ENCODE measurements at places on chromosomes 1 and 21.
A peak's percentile ranks its signal among the peaks of the same experiment; 100 is the strongest.

DNA sequence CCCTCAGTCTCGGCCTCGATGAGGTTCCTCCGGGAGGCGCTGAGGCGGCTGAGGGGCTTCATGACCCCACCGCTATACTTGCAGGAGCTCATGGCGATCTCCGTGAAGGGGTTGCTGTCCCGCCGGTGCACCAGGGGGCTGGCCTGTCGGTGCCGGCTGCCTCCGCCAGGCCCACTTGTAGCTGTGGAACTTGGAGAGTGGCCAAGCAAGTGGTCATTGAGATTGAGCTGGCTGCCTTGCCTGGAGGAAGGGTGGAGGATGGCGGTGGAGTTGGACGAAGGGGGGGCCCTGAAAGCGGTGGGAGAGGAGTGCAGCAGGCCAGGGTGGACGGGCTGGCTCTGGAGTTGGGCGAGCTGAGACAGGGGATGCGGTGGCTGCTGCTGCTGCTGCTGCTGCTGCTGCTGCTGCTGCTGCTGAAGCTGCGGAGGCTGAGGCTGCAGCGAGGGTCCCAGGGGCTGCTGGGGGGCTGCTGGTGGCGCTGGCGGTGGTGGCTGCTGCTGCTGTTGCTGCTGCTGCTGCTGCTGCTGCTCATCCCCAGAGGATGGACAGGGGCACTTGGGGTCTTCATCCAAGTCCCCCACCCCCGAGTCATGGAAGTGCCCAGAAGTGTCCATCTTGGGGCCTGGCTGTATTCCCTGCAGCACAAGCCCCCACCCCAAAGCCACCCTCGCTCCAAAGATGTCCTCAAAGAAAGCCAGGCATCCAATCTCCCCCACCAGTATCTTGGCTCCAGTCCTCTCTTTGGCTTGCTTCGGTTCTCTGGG lies 548 bp downstream of the KCNN3 start:
- no peak for DNase-seq

DNA sequence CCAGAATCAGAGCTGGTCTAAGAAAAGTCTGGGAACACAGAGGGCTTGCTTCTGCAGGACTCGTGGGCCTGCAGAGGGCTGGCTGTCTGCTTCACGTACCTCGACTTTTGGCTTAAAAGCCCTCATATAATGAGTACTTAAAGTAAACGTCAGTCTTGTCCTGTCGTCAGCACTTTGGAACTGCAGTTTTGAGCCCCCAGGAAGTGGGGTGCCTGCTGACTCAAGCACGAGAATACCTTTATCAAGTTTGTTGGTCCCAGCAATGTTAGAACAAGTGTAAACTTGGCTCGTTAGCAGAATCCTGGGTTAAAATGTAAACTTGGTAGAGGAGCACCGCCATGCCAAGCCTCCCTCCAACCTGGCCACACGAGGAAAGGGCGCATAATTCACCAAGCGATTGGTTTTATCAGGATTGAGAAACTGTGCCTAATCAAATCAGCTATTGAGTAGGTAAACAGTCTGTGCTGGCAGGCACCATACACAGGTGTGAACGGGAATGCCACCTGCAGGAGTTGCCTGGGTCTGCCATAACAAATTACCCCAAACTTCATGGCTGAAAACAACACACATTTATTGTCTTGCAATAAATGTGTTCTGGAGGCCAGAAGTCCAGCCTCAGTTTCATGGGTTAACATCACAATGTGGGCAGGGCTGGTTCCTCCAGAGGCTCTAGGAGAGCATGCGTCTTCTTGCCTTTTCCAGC lies 45.0 kb upstream of the FHAD1 start:
- no peak for DNase-seq

GRCh38 chr1:4676253-4676652 lies 21.8 kb downstream of the AJAP1 start:
- no peak for DNase-seq

- DNase-seq = no peak
Observed at GRCh38 chr21:43689556-43690337, 29.2 kb upstream of the PDXK start.

- no peak for DNase-seq
Observed at GRCh38 chr1:153968000-153968363, 280 bp downstream of the CREB3L4 start.

- no peak for DNase-seq
Observed at GRCh38 chr1:156144742-156145141, 8.6 kb upstream of the SEMA4A start.

DNA sequence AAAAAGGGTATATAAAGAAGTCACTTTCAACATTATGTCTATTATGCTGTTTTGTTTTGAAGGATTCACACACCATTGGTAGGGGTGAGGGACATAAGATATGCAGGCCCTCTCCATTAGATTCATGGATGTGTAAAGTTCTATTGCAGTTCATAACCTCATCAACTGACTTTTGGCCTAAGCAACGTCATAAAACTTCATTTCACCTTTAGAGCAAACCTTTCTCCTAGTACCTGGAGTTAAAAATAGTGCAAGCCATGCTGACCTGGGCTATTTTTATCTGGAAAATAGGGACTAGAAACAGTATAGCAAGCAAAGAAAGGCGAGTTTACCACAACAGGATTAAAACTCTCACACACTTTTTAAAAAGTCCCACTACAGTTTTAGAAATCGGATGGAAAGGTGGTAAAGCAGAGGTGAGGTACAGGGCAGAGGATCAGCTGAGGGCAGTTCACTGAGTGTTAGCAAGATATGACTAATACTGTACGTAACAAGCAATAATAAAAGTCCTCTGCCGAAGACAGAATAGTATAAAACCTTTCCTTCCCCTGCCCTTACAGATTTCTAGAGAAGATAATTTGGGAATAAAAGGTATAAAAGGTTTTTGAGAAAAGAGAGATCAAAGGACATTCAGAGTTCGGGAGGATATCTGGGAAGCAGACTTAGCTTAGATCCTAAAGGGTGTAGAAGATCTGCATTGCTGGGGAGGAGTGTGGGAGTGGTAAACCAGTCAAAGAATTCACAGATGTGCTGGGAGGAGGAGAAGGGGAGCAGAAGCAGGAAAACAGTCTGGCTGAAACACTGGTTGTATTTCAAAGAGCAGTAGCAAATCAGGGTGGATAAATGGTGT lies 14.3 kb downstream of the EGLN1 start:
- DNase-seq = no peak

- no peak for DNase-seq
Observed at GRCh38 chr1:37998913-37999429, 6.3 kb downstream of the FHL3 start.

DNA sequence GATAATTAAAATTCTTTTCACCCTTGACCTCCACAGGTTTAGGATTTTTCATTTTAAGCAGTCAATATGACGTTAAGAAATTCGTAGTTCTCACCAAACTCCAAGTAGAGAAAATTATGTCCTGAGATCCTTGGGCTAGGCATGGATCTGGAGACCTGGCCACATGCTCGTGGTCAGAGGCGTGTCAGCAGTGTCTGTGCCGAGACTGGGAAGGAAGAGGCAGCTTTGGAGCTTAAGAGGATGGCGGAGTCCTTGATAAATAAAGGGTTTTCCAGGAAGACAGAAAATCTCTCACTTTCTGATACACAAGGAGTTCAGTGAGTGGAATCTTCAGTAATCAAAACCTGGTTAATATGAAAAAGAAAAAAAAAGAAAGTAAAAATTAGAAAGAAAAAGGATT lies 17.0 kb downstream of the RHOU start:
- no peak for DNase-seq

DNA sequence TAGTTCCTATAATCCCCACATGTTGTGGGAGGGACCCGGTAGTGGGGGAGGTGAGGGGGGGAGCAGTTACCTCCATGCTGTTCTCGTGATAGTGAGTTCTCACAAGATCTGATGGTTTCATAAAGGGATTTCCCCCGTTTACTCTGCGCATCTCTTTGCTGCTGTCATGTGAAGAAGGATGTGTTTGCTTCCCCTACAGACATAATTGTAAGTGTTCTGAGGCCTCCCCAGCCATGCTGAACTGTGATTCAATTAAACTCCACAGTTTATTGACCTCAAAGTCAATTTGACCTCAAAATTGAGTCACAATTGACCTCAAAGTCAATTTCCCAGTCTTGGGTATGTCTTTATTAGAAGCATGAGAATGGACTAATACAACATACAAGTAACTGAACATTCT lies 19.7 kb downstream of the DPH5 start:
- DNase-seq = no peak

GRCh38 chr1:156079762-156080161 lies 2.5 kb downstream of the MEX3A start:
- no peak for DNase-seq

DNA sequence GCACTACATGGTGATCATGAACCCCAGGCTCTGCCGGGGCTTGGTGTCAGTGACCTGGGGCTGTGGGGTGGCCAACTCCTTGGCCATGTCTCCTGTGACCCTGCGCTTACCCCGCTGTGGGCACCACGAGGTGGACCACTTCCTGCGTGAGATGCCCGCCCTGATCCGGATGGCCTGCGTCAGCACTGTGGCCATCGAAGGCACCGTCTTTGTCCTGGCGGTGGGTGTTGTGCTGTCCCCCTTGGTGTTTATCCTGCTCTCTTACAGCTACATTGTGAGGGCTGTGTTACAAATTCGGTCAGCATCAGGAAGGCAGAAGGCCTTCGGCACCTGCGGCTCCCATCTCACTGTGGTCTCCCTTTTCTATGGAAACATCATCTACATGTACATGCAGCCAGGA lies 589 bp downstream of the OR2W3 start:
- DNase-seq = no peak

DNA sequence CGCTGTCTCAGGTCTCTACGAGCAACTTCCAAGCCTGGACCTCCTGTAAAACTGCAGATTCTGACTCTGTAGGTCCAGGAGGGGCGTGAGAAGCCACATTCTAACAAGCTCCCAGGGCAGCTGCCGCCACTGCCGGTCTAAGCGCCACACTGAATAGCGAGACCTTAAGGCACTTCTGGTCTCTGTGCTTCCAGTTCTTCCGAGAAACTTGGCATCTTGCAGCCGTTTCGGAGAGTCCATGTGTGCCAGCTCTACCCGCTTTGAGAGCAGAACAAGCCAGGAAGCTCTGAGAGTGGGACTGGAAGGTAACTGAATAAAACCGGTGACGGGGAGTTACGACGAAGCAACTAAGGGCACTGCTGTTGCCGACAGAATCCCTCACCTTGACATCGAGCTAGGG lies 12.5 kb downstream of the AGT start:
- DNase-seq = no peak

- DNase-seq = no peak
Observed at GRCh38 chr1:38191461-38191860, 144.9 kb upstream of the POU3F1 start.

GRCh38 chr21:39641827-39642450 lies 29.2 kb downstream of the B3GALT5 start:
- DNase-seq = no peak

DNA sequence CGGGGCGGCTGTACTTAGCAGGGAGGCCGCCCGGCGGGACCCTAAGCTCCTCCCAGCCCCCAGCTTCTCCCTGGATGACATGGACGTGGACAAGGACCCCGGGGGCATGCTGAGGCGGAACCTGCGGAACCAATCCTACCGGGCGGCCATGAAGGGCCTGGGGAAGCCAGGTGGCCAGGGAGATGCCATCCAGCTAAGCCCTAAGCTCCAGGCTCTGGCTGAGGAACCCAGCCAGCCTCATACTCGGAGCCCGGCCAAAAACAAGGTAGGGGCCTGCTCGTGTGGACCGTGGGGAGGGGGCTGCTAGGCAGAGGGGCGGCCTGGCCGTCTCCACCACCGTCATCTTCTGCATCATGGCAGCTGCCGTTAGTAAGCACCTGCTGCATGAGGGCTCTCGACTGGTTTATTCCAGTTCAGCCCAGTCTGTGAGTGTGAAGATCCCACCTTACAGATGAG lies 9.0 kb downstream of the ARHGEF16 start:
- no peak for DNase-seq

DNA sequence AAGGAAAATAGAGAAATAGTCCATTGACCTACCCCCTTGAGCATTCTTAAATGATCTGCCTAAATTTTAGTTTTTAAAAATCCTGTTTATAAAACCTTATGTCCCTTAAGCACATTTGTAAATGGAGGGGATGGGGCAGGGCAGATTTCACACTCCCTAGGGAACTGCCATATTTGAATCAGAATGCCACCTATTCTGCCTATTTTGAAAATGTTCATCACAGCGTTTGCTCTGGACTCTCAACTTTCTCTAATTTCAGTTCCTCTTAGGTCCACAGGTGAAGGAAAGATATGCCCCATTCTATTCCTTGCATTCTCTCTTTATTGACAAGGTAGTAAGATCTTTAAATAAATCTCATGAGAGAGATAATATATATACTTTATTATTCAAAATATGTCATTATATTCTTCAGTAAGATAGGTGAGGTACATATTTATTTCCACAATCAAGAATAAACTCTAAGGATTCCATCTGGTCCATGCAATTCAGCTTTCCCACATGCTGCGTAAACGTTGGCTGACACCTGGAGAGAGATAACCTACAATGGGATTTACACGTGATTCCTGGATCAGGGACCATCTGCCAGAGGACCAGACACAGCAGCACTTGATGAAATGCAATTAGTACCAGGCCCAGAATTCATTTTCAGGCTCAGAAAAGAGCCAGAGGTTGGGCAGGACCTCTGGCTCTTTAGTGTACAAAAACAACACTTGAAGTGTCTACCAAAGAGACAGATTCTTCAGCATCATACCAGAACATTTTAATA lies 1.2 kb upstream of the LPGAT1 start:
- no peak for DNase-seq

- DNase-seq = no peak
Observed at GRCh38 chr21:27036736-27037301, 69.9 kb upstream of the ADAMTS5 start.

DNA sequence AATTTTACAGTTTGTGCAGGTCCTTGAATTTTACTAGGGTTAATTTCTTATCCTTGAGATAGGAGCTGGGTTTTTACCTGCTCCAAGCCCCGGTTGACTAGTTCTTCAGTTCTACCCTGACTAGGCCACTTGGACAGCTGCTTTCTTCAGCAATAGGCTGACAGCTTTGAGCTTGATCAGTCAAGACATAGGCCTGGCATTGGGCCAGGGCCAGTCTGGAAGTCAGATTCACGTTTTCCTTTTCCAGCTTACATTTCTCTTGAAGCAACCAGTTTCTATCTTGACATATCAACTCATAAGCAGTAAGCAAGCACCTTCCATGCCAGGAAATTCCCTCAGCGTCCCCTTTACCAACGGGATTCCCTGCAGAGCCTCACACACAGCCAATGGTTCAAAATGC lies 63.7 kb upstream of the AJAP1 start:
- DNase-seq = no peak

GRCh38 chr21:38342739-38343138 lies 85.9 kb downstream of the KCNJ15 start:
- DNase-seq = no peak

GRCh38 chr1:189619682-189620332 lies 857.9 kb downstream of the BRINP3 start:
- peak; percentile 69 for DNase-seq

DNA sequence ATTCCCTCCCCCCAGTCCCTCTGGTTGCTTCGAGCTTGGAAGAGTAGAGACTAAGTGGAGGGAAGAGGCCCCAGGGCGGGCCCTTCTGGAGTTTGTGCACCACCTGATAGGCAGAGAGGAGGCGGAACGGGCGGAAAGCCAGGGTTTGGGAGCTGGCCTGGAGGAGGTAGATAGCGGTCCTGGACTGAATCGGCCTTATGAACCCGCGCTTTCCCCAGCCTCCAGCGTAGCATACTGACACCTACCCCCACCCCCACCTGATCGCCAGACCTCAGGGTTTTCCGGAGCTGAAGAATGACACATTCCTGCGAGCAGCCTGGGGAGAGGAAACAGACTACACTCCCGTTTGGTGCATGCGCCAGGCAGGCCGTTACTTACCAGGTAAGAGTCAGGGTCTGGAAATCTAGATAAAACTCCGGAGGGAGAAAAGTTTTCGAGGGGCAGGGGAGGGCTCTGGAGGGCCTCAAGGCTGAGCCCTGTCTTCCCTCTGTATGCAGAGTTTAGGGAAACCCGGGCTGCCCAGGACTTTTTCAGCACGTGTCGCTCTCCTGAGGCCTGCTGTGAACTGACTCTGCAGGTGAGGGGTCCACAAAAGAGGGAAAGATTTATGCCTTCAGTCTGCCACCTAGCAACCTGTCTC lies 705 bp downstream of the UROD start:
- DNase-seq = peak; percentile 61
